ENCODE measurements at places on chromosomes 12 and 14. TPM values are rescaled to one million over a fixed set of nuclear protein-coding genes. Genes with fewer than 3 reads are reported as not detected.
A peak's percentile ranks its signal among the peaks of the same experiment; 100 is the strongest.

DNA sequence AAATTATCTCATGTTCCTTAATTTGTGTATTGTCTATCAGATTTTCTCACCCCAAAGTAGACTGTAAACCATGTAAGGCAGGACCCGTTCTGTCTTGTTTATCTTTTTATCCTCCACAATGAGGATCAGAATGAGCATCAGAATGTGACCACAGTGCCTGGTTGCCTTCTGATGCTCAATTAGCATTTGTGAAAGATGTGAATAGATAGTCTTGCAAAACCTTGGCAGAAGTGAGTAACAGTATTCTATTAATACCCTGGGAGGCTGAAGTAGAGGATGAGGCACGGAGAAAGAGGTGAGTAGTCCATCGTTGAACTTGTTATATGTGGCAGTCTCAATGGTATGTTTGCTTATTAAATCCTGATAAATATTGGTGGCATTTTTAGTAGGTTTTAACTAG, 781.4 kb downstream of the NRXN3 start:
- no peak for DNase-seq

DNA sequence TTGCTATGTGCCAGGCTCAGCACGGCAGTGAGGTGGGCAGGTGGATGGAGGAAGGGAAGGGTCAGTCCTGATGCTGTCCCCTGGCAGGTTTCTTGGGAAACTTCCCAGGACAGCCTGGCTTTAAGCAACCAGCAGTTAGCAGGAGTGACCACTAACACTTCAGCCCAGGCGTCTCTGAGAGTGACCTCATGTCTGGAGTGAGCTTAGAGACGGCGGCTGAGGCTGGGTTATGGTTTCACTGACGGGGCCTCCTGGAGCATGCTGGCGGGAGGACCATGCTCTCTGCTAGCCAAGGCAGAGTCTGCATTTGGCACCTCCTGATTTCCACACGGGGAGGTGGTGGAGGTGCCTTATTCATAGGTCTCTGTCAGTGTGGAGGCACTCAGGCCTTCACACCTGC, 2.5 kb downstream of the HHIPL1 start:
- no peak for DNase-seq

The ADAM21 gene
- not detected for total RNA-seq

The SLC41A2 gene
- total RNA-seq, result 19.9 TPM

- DNase-seq, result no peak
Measured at GRCh38 chr12:123895451-123895850, 77.2 kb downstream of the CCDC92 start.

DNA sequence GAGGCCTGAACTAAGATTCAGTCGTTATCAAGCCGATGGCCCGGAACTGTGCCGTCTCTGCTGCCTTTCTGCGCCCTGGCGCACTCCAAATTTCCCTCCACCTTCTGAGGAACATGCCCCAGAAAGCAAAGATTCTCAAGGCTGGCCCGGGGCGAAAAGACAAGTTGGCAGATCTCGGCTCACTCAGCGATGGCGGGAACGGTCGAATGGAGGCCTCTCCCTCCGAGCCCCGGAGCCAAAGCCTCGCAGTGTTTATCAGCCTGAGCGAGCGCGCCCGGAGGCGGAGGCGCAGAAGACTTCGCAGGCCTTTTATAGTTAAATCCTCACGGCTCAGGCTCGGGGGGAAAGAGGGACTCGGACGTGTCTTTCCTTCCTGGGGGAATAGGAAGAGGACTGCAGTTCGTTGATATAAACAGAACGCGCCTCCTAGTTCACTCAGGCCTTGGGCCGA, 5.6 kb downstream of the TBX5 start:
- DNase-seq, result no peak

The MAP1LC3B2 gene
- not detected for total RNA-seq

- DNase-seq, result no peak
Measured at GRCh38 chr12:131005161-131006035, 51.7 kb downstream of the ADGRD1 start.

DNA sequence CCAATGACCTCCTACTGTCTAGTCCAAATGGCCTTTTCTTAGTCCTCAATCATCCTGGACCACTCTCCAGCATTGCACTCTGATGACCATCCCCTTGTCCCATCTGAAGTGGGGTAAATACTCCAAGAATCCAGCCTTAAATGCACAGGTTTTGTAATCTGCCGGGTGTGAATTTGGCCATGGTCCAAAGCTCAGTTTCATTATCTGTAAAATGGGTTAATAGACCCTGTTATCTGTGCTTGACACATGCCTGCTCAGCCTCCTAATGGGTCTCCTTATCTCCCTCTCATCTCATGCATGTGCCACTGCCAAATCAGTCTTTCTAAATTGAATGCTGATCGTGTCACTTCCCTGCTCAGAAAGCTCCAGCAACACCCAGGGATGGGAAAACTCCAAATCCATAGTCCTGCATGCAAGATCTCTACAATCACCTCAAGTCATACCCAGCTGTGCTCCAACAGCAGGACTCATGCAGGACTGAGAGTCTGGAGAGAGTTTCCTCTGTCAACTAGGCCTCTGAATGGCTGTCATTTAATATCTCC, 22.3 kb downstream of the LGR5 start:
- DNase-seq, result no peak

DNA sequence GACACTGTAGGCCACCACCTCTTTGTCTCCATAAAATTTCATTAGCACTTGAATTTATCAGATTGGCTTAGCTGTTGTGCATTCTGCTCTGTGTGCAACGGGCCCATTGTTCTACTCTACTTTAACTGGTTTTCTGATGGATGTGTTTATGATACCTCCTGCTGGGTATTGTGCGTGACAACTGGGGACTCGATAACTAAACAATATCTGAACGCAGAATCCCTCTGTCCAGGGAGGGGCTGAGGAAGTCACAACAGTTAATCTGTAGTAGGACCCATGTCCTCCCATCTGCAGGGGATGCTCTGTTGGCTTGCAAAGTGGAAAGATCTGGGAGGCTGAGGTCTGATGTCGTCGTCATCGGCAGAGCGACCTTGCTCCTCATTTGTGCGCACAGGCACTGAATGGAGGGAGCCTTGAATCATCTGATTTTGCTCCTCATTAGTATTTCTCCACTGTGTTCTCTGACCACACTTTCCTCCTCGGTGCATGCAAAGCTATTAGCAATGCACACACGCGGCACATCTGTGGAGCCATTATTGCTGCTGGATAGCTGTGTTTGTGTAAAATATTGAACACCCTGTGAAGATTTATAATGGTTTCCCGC, 422.5 kb downstream of the NRXN3 start:
- no peak for DNase-seq

The RBMS2 gene
- 20.6 TPM for total RNA-seq

DNA sequence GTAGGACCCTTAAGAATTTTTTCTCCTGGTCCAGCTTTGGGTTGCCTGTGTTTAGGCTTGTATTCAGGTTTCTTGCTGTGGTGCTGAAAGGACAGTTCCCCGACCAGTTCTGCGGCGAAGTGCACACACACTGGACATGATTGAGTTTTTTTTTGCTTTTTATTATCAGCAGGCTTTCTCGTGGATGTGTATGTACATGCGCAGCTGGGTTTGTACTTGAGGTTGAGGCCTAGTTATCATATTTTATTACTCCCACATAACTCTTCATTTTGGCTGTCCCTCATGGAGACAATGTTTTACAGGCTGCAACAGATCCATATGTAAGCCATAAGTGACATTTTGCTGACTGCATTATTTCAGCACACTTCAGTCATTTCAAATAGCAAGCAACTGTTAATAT, 2.5 kb downstream of the SCN8A start:
- DNase-seq, result no peak

GRCh38 chr14:72701237-72701565, 192.7 kb downstream of the DPF3 start:
- no peak for DNase-seq

DNA sequence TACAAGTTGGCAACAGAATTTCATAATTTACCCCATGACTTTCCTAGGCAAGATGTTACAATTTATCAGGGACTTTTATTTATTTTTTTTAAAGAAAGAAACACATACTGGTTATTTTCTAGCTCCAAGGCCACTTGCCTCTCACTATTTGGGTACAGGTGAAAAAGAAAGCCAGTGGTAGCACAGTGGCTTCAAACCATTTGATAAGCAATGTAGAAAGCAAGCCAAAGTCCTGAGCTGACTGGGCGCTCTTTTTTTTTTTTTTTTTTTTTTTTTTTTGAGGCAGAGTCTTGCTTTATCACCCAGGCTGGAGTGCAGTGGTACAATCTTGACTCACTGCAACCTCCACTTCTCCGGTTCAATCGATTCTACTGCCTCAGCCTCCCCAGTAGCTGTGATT, 73.3 kb downstream of the STXBP6 start:
- DNase-seq, result no peak

GRCh38 chr12:40947797-40948196, 240.3 kb upstream of the PDZRN4 start:
- DNase-seq, result no peak

The KRT83 gene
- total RNA-seq, result not detected

- DNase-seq, result peak; percentile 82
Measured at GRCh38 chr14:94663965-94664704, 51.9 kb downstream of the SERPINA3 start.

DNA sequence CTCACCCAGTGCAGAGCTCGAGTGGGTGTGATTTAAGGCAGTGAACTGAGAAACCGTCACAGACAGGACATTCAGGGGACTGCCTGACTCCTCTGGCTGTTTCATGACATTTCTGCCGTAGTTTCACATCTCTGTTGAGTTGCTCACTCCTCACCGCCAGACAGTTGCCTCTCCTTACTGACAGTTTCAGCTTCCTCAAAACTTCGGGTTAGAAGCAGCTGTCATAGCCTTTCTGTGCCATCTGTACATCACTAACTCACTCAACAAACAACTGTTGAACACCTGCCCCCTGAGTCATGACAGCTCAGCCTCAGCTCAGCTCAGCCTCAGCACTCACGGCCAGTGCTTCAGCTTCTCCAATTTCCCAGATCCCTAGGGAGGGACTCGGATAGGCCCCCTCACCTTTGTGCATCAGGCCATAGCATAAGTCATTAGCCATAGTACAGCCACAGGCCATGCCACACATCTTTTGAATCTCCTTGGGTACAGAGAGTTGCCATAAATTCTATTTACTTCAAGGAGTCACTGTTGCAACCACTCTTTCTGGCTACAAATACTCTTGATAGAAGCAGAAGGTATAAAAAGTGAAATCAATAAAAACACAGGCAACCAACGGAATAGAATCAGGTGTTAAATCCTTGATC, 6.2 kb upstream of the SLC15A4 start:
- no peak for DNase-seq

The DCTN2 gene
- total RNA-seq, result 131 TPM

- DNase-seq, result no peak
Measured at GRCh38 chr12:110880651-110881050, 33.9 kb downstream of the CCDC63 start.

The SLC48A1 gene
- total RNA-seq, result 20.9 TPM

DNA sequence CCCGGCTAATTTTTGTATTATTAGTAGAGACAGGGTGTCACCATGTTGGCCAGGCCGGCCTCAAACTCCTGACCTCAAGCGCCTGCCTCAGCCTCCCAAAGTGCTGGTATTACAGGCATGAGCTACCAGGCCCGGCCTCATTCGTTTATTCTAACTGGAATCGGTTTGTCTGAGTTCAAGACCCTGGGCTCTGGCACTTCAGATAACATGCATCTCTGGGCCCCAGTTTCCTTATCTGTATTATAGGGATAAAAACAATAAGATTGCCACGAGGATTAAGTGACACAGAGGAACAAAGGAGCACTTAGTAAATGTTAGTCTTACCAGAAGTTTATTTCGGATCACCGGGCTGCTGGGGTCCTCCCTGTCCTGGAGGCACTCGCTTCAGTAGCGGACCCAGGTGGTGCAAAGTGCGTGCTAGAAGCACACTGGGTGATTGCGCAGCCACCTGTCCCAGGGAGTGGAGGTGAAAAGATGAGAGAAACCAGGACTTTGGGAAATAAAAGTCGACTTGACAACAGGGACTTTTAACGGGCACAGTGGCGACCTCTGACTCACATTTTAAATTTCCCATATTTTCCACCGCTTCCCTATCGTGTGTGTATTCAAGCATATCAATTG, 37.5 kb downstream of the ACACB start:
- DNase-seq, result no peak

GRCh38 chr12:79331870-79332269, 358.9 kb downstream of the PAWR start:
- no peak for DNase-seq

GRCh38 chr12:57809425-57809824, 9.1 kb downstream of the AVIL start:
- DNase-seq, result no peak

DNA sequence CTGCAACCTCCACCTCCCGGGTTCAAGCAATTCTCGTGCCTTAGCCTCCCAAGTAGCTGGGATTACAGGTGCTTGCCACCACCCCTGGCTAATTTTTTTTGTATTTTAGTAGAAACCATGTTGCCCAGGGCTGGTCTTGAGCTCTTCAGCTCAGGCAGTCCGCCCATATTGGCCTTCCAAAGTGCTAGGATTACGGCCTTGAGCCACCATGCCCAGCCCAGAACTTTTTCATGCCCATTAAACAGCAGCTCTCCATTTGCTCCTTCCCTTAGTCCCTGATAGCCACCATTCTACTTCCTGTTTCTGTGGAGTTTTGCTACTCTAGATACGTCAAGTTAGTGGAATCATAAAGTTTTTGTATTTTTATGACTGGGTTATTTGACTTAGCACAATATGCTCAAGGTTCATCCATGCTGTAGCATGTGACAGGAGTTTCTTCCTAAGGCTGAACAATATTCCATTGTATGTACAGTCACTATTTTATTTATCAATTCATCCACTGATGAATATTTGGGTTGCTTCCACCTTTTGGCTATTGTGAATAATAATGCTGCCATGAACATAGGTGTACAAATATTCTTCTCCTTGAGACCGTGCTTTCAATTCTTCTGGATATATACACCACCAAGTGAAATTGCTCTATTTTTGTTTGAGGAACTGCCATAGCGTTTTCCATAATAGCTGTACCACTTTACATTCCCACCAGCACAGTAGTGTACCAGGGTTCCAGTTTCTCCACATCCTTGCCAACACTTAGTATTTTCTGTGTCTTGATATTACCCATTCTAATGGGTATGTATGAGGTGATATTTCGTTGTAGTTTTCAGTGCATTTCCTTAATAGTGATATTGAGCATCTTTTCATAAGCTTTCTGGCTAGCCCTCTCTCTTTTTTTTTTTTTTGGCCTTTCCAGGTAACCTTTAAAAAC, 15.0 kb downstream of the ATF1 start:
- DNase-seq, result no peak

DNA sequence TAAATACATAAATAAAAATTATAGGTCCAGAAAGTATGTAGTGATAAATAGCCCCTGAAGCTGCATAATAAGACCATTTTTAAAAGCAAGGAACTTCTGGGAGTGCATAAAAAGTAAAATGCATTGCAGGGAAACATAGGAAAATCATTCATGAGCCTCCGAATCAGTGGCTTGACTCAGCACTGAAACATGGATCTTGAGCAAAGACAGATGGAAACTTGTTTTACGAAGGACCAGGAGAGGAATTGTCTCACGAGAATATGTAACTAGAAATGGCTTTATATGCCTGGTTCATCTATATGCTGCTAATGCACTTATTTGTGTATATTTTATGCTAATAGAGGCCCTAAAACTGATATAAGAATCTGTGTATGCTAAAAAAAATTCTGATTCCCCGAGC, 14.7 kb downstream of the TMEM30B start:
- no peak for DNase-seq

Data from vagina (tissue), 2 donors.